ENCODE measurements at places on chromosomes 13 and 19.
A peak's percentile ranks its signal among the peaks of the same experiment; 100 is the strongest.

GRCh38 chr13:100230769-100231149 lies 141.9 kb downstream of the PCCA start:
- no peak for DNase-seq

GRCh38 chr19:41888926-41889325 lies 5.9 kb downstream of the ARHGEF1 start:
- DNase-seq = no peak

DNA sequence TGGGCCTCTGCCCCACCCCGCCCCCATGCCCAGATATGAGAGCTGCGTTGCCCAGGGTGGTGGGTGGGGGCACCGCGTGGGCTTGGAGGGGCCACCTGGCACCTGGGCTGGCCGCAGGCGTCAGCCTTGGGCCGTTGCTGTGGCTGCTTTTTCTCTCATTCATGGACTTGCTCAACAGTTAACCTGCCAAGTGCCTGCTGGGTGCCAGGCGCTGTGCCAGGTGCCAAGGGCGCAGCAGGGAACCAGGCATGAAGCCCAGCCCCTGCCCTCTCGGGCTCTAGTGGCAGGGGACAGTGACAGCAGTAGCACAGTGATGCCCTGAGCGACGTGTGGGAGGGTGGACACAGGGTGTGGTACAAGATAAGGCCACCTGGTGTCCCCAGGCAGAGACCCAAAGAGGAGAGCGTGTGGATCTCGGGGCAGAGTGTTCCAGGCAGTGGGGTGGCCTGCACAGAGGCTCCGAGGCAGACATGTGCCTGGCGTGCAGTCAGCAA lies 28.1 kb downstream of the DHX34 start:
- no peak for DNase-seq

- DNase-seq = no peak
Measured at GRCh38 chr13:62418872-62419271, 1003.2 kb upstream of the PCDH20 start.

DNA sequence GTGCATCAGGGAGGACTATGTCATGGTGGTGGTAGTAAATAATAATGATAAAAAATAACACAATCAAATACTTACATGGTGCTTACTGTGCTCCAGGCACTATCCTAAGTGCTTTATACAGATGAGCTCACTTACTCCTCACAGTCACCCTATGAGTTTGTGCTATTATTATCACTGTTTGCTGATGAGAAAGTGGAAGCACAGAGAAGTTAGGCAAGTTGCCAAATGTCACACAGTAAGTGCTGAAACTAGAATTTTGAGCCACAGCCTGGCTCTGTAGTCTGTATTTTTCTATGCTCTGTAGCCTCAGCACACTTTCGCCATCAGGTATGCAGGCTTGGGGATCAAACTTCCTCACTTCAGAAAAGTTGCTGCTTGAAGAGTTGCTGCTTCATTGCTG lies 46.6 kb downstream of the HTR2A start:
- no peak for DNase-seq

DNA sequence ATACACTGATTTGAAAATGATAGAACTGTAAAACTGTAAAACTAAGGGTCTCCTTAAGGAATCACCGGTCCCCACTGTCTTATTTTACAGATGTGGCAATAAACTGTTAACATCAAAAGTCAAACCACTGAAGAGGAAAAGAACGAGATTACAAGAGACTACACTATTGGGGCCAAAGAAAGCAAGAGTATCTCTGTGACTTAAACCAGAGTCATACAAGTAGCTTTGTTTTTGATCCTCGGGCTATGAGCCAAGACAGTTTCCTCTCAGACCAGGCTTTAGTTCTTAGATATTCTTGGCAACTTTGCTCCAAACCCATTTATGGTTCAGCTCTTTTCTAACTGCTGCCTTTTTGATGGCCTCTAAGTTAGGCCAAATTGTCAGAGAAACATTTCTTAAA lies 113.8 kb downstream of the TBC1D4 start:
- no peak for DNase-seq

- DNase-seq = no peak
Measured at GRCh38 chr19:43499042-43499441, 5.5 kb downstream of the PHLDB3 start.

- no peak for DNase-seq
Measured at GRCh38 chr13:78409172-78409571, 194.2 kb downstream of the POU4F1 start.

- no peak for DNase-seq
Measured at GRCh38 chr13:113901231-113901630, 37.4 kb upstream of the GAS6 start.

GRCh38 chr13:108213946-108214345 lies 1.4 kb downstream of the LIG4 start:
- DNase-seq = no peak

- no peak for DNase-seq
Measured at GRCh38 chr19:2043961-2044708, 6.9 kb downstream of the MKNK2 start.

GRCh38 chr13:23778879-23779278 lies 110.3 kb downstream of the MIPEP start:
- no peak for DNase-seq

- DNase-seq = no peak
Measured at GRCh38 chr13:105725887-105726286, 809.6 kb downstream of the EFNB2 start.

DNA sequence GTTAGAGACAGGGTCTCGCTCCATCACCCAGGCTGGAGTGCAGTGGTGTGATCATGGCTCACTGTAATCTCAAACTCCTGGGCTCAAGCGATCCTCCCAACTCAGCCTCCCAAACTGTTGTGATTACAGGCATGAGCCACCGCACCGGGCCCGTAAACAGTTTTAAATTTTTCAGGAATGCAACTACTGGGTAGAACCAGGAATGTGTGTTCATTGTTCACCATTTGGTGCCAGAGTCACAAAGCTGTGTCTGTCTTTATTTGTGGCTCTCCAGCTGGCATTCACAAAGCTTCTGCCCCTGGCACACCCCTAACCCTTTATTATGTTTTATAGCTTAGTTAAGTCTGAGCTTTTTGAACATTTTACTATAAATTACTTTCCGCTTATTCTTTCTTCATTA lies 19.8 kb upstream of the ACP7 start:
- DNase-seq = no peak

DNA sequence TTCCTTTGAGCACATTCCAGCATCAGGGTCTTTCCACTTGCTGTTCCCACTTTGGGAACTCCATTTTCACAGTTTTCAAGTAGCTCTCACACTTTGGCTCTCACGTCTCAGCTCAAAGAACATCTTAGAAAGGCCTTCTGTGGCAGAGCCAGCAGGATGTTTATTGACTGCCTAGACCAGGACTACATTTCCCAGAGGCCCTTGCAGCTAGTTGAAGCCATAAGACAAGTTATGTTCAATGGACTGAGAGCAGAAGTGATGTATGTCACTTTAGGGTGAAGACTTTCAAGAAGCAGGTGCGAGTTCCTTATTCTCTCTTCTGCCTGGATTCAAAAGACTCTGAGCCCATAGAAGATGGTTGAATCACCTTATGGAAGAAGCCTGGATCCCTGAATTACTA lies 4.3 kb upstream of the HAUS5 start:
- DNase-seq = no peak

DNA sequence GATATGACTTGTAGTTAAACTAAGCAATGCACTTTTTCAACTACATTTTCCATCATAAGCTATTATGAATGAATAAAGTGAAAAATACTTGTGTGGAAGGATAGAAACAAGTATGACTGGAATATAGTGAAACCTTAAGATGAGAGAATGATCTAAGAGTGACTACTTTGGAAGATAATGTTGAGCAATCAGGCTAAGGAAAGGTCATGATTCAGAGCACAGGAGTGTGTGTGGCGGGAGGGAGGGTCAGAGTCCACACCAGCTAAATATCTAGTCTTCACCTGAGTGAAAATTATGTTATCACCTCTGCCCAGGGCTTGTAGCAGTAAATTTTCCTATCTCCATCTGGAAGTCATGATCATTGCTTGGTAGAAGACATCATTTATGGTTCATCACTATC lies 833.4 kb upstream of the ATXN8OS start:
- DNase-seq = no peak

DNA sequence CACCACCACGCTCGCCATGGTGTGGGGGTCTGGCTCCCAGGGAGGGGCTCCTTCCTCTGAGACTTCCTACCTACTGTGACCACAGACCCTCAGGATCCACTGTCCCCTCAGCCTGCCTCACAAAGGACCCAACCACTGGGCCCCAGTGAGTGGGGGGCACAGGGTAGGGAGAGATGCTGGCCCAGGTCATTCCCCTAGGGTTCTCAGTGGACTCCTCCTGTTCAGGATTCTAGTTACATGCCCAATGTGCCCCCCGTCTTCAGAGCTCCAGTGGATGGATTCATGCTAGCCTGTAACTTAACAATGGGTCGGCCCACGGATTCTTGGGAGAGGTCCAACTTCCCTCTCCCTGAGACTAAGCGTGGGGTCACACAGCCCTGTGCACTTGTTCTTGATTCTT lies at the start of gene TSKS:
TSS of gene TSKS (minus strand) at position 77 of the 400 bp plus-strand sequence. CDS start at position 18, 59 bp downstream.
- no peak for DNase-seq

- peak; percentile 55 for DNase-seq
Measured at GRCh38 chr19:19053508-19054314, 10.1 kb upstream of the SLC25A42 start.

DNA sequence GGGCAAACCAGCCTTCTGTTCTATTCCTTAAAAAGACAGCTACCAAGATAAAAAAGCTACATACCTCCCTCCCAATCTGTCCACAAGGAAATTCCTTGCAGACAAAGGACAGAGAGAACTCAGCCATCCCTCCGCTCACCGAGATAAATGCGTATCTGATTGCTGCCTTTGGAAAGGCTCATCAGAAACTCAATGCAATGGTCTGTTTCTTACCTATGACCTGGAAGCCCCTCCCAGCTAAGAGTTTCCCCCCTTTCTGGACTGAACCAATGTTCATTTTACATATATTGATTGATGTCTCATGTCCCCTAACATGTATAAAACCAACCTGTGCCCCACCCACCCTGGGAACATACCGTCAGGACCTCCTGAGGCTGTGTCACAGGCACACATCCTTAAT lies 11.6 kb downstream of the BTBD2 start:
- no peak for DNase-seq

- no peak for DNase-seq
Measured at GRCh38 chr13:74758188-74758587, 624.0 kb upstream of the KLF12 start.

- DNase-seq = no peak
Measured at GRCh38 chr13:56400774-56401173, 739.9 kb upstream of the PRR20A start.

GRCh38 chr19:47723581-47723940 lies 10.3 kb downstream of the EHD2 start:
- DNase-seq = no peak

GRCh38 chr13:52125547-52125946 lies 3.3 kb downstream of the NEK5 start:
- DNase-seq = no peak

GRCh38 chr13:73997964-73998363 lies 136.2 kb downstream of the KLF12 start:
- no peak for DNase-seq

- DNase-seq = no peak
Measured at GRCh38 chr13:28531845-28532387, 37.0 kb upstream of the FLT1 start.

DNA sequence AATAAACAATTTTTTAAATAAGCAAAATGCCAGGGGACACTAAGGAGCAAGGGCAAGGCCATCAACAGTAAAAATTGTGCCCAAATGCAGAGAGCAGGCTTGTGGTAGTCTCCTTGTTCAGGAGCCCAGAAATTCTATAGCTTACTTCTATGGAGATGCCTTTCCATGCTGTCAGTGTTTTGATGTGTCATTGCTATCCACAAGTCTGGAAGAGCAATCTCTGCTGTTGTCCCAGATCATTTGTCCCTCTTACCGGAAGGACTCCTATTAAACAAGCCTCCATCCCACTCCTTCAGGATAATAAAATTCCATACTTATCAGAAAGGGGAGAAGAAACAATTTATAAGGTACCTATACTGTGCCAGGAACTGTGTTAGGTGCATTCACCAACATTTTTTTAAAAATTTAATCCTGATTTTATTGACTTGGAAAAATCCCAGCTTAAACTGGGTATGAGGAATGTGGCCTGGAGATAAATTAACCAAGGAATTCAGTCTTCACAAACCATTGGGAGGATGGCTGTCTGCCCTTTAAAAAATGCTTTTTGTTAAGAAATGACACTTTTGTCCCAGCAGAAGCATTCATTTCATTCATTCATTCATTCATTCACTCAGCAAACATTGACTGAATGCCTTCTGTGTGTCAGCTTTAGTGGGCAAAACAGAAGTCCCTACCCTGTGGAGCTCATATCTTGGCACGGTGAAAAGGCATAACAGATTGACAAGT lies 26.8 kb upstream of the CYSLTR2 start:
- no peak for DNase-seq

DNA sequence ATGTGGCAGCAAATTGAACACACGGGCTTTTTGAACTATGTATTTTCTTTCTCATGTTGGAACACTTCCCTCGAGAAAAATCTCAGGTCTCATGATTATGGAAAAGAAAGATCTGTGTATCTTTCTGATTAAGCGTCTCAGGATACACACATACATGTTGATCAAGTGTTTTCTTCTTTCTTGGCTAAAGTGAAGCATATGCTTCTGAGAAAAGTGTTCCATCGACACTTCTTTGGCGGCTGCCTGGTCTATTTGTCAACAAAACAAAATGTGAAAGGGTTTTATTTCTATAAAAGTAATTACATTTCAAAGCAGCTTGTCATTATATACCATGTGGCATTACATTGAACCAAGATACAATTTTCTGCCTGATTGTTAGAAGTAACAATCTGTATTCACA lies 157.5 kb downstream of the DLEU7 start:
- DNase-seq = no peak

DNA sequence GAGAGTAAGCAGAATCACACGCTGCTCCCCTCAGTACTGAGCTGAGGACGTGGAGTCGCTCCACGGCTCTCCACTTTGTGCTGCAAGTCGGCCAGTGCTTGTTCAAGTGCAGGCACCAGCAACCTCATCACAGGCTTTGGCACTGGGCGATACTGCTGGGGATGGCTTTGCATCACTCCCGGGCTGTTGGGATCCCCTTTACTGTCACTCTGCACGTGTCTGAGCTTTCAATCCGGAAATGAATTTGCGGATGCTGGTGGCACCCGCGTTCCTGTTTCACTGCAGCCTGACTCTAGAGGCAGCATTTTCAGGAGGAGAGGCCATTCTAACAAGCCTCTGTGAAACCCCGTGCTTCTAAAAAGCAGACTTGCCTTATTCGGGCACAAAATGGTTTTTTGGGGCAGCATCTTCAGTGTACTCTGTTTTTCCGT lies 19.1 kb downstream of the SMARCA4 start:
- DNase-seq = peak; percentile 22

GRCh38 chr13:32432856-32433255 lies 4.9 kb upstream of the N4BP2L1 start:
- no peak for DNase-seq

Data from activated naive CD4-positive, alpha-beta T cell treated with Interleukin-2 at 50 U/mL for 16 hours (primary cell).